HT1080 (cell line): ENCODE measurements at places on chromosomes 6 and 20. TPM values are rescaled to one million over a fixed set of nuclear protein-coding genes. Genes with fewer than 3 reads are reported as not detected.

AGPAT4 gene
- total RNA-seq = 3.9 and 4.9 TPM in 2 replicates

BTNL2 gene
- not detected in 2 replicates for total RNA-seq

TLDC2 gene
- total RNA-seq = not detected in 2 replicates

TSPO2 gene
- total RNA-seq = 0.34 and 0.43 TPM in 2 replicates

STMND1 gene
- total RNA-seq = not detected in 2 replicates

DNAH8 gene
- not detected in 2 replicates for total RNA-seq

FOXC1 gene
- 6.5 and 10.3 TPM in 2 replicates for total RNA-seq

RAET1E gene
- total RNA-seq = 11.3 and 14.6 TPM in 2 replicates

MTFR2 gene
- 3.9 and 4.0 TPM in 2 replicates for total RNA-seq

HLA-DOB gene
- 0.10 and 0.13 TPM in 2 replicates for total RNA-seq

RAMACL gene
- 0.07 and 0.19 TPM in 2 replicates for total RNA-seq

HCRTR2 gene
- total RNA-seq = not detected in 2 replicates

SRMS gene
- total RNA-seq = not detected in 2 replicates

TP53TG5 gene
- not detected in 2 replicates for total RNA-seq

PROKR2 gene
- not detected in 2 replicates for total RNA-seq

PCED1A gene
- total RNA-seq = 26.2 and 29.3 TPM in 2 replicates

NFKBIL1 gene
- 21.2 and 21.9 TPM in 2 replicates for total RNA-seq

CST4 gene
- not detected in 2 replicates for total RNA-seq

TSBP1 gene
- total RNA-seq = not detected in 2 replicates

APOM gene
- total RNA-seq = 1.8 and 2.5 TPM in 2 replicates

CFB gene
- total RNA-seq = not detected in 2 replicates

PHF20 gene
- 28.6 and 36.7 TPM in 2 replicates for total RNA-seq

COL19A1 gene
- 0.07 TPM in 1 of 2 replicates, not detected in the other for total RNA-seq

MOXD1 gene
- 4.0 and 6.1 TPM in 2 replicates for total RNA-seq

ABHD16B gene
- total RNA-seq = not detected in 2 replicates

ENPP3 gene
- total RNA-seq = 0.05 and 0.23 TPM in 2 replicates

ADGRG6 gene
- total RNA-seq = 12.3 and 12.7 TPM in 2 replicates
